Stimulated activated CD8-positive, alpha-beta memory T cell treated with anti-CD3 and anti-CD28 coated beads, Interleukin-7, amount 100 ng/mL, for 1 hour (primary cell): ENCODE measurements at places on chromosomes 16 and 17.

DNA sequence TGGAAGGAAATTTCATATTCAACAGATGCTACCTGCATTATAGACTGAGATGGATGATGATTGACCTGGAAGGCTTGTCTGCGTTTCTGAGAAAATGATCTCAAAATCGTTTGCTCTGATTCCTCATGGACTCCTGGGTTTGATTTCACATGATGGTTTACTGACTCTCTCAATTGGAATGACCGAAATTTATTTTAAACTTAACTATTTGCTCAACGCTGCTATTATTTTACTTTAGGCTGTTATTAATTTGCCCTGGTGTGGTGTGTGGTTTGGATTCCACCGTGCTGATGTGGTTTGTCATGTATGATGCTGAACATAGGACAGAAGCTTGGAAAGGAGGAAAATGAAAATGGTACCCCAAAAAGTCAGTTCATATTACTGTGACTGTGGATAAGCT lies 37.3 kb upstream of the ELAC2 start:
- DNase-seq: no peak

GRCh38 chr17:77778636-77779489 lies 179.6 kb upstream of the TNRC6C start:
- no peak for DNase-seq

- no peak for DNase-seq
These were observed 30.1 kb downstream of the CIITA start for GRCh38 chr16:10906914-10907756.

- no peak for DNase-seq
These were observed 7.1 kb upstream of the LASP1NB start for GRCh38 chr17:38918129-38918913.
